ENCODE measurements at places on chromosomes 2 and 18.
A peak's percentile ranks its signal among the peaks of the same experiment; 100 is the strongest.

- DNase-seq, result no peak
These were observed 234.9 kb upstream of the RASGRP3 start for GRCh38 chr2:33241581-33241980.

DNA sequence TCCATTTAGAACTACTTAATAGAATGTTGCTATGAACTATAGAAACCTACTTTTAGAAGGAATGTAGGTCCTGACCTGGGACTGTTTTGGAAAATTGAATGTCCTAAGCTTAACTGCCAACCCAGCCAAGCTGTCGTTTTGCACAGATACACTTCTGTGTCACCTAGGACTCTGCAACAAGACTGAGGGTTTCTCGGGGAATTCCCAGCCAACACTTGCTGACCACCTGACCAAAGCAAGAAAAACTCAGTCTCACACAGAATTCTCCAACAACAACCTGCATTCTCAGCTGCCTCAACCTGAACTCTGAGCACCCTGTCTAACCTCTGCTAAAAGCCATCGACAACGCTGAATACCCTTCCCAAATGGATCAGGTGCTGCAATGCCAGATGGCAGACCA lies 128.2 kb downstream of the SS18 start:
- no peak for DNase-seq

DNA sequence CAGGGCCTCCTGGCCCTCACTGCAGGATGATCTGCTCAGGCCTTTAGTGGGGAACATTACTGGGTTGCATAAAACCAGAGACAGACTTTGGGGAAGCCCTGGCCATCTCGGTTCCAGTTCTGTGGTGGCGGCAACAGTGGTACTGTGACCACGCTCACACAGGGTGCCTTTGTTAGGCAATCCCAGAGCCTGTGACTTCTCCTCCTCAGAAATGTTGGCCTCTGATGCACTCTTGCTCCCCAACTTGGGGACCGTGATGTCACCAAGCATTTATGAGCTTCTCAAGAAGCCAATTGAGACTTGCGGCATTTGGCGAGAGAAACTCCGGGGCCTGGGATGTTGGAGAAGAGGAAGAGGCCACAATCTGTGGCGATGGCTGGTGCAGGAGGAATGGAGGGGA lies 80.9 kb upstream of the PKDCC start:
- DNase-seq, result no peak

- no peak for DNase-seq
These were observed 128.0 kb upstream of the MSH6 start for GRCh38 chr2:47654790-47655562.

GRCh38 chr2:144996225-144996795 lies 476.4 kb upstream of the ZEB2 start:
- no peak for DNase-seq

DNA sequence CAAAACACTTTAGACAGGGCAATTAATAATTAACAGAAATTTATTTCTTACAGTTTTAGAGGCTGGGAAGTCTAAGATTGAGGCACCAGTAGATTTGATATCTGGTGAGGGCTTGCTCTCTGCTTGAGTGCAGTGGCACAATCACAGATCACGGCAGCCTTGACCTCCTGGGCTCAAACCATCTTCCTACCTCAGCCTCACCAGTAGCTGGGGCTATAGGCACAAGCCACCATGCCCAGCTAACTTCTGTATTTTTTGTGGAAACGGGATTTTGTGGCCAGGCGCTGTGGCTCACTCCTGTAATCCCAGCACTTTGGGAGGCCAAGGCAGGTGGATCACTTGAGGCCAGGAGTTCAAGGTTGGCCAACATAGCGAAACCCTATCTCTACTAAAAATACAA lies 29.0 kb upstream of the ACVR1 start:
- no peak for DNase-seq

GRCh38 chr2:199814101-199814816 lies 36.7 kb downstream of the FTCDNL1 start:
- DNase-seq, result no peak

GRCh38 chr2:24106786-24107185 lies 16.3 kb downstream of the PFN4 start:
- DNase-seq, result no peak

DNA sequence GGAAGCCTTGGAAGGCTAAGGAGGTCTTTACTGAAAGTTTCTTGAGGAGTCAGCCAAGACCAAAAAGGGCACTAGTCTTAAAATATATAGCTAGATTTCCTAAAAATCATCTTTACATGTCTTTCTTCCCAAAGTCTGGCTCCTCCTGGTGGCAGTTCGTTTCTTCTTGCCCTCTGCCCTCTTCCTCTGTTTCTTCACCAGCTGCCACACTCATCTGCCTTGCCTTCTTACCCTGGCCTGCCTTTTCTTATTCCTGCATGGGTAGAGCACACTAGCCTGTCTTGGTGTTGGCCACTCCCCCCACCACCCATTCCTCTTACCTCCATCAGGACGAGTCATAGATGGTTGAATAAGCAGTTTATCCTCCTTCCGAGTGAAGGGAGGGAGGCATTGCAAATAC lies 129.8 kb downstream of the RAPGEF4 start:
- DNase-seq, result no peak

- peak; percentile 17 for DNase-seq
These were observed 26.2 kb downstream of the UNC50 start for GRCh38 chr2:98634406-98635092.

DNA sequence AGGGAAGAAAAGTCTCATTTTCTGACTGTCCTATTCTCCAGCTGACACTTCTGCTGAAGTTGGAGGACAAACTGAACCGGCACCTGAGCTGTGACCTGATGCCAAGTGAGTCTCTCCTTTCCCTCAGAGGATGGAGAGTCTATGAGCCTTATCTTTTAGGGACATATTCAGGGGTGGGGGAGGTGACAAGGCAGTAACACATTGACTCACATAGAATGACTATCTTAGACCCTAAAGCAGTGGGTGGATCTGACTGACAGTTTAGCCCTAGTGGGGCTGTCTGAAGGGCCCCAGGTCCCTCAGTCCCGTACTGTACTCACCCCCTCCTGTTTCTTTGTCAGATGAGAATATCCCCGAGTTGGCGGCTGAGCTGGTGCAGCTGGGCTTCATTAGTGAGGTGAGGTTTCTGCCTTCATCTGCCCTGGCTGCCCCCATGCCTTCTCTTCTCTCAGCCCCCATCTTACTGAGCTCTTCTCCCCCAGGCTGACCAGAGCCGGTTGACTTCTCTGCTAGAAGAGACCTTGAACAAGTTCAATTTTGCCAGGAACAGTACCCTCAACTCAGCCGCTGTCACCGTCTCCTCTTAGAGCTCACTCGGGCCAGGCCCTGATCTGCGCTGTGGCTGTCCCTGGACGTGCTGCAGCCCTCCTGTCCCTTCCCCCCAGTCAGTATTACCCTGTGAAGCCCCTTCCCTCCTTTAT lies 805 bp upstream of the KRTCAP3 start:
- no peak for DNase-seq

- no peak for DNase-seq
These were observed 1.5 kb downstream of the KANSL3 start for GRCh38 chr2:96636551-96637171.

GRCh38 chr2:479031-479430 lies 191.1 kb upstream of the ALKAL2 start:
- no peak for DNase-seq

GRCh38 chr2:84927275-84927627 lies 21.8 kb downstream of the TMSB10 start:
- no peak for DNase-seq

GRCh38 chr2:112480530-112481049 lies 1.4 kb upstream of the TTL start:
- DNase-seq, result peak; percentile 16

DNA sequence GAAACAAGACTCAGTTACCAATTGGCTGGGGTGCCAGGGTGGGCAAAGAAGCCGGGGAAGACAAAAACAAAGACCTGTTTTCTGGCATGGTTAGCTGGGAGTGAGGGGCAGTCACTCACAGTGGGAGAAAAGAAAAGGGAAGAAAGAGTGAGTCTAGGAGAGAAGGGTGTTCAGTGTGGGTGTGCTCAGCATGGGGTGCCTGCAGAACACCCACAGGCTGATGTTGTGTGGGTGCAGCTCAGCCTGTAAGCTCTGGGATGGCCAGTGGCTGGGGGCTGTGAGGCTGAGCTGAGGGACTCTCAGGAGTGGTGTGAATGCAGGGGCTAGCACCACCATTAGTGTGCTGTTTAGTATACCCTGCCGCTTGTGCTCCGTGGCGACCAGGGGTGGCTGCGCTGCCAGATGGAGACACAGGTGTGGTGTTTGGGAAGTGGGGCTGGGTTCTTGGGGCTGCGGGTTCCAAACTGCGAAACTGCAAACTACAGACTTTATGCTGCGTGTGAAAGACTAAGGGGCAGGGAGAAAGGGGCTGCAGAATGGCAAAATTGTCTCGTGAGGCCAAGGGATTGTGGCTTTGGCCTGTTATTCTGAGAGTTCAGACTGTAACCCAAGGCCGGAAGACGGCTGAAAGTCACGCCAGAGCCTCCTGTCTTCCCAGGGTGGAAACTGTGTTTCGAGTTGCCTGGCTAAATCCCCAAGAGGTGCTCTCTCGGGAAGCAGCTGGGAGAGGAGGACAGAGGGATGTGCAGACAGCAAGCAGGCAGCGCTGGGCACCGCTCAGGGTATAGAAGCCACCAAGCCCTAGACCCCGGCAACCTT lies 156.3 kb downstream of the TTC32 start:
- no peak for DNase-seq

GRCh38 chr2:143550500-143550899 lies 421.3 kb downstream of the ARHGAP15 start:
- no peak for DNase-seq
